Caco-2 (cell line): ENCODE measurements at places on chromosomes 3 and 15. TPM values are rescaled to one million over a fixed set of nuclear protein-coding genes. Genes with fewer than 3 reads are reported as not detected.

- no peaks in the 10 kb centered on the region for H3K36me3 ChIP-seq
- no peaks in the 10 kb centered on the region for H3K27me3 ChIP-seq
- H3K27ac ChIP-seq, result no peak overlapping the region
- DNase-seq, result no peak
Observed at GRCh38 chr3:102238362-102238761, 196.5 kb upstream of the ZPLD1 start.

AGBL1 gene
- total RNA-seq, result not detected in 2 replicates

SAMD7 gene
- not detected in 2 replicates for total RNA-seq

DNA sequence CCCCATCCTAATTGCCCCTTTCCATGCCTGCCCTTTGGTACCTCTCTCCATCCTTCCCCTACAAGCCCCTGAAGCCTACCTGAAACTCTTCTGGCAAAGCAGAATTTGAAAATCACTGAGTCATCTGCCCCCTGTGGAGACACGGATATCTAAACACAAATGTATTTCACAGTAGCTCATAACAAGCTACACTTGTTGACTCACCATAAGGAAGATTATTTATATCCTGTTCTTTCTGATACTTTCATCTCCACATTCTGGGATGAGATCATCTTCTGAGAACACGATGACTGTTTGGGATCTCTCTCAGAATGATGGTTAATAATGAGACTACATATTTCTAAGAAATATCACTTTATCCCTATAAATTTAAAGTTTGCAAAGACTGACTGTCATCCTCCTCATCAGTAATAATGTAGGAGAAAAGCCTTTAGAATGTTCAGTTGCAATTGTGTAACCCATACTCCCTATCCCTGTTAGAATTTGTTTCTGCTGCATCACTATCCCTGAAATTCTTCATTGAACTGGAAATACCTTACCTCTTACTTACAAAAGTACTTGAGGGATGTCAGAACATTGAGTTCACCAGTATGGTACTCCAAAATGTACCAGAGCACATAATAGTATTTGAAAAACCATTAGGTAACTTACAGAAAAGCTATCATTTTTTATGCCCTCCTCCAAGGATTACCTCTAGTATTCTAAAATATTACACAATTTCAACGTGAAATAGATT, 116.1 kb upstream of the IL12A start:
- no peaks in the 10 kb centered on the region for H3K4me1 ChIP-seq
- no peak overlapping the region for H3K4me3 ChIP-seq
- DNase-seq, result no peak
- H3K27ac ChIP-seq, result no peak overlapping the region

DNA sequence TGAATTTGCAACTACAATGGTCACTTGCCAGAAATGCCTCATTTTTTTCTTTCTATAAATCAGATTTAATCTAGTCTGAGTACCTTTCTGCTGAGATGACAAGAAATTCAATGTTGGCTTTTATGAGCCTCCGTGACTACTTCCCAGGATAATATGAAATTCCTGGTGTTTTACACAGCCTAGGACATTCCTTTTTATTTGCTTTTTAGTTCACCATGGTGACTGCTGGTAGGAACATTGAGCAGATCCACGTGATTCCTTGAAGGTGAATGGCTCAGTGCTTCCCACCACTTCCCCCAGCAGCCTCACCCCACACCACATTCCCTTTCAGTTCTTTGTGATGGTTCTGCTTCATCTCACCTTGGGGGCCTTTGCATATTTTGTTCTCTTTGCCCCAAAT, 4.3 kb upstream of the NPTN start:
- no peak overlapping the region for H3K4me3 ChIP-seq
- H3K4me1 ChIP-seq, result peaks cover 10% of the 10 kb centered on the region
- H3K36me3 ChIP-seq, result no peaks in the 10 kb centered on the region

ISLR gene
- not detected in 2 replicates for total RNA-seq

DNA sequence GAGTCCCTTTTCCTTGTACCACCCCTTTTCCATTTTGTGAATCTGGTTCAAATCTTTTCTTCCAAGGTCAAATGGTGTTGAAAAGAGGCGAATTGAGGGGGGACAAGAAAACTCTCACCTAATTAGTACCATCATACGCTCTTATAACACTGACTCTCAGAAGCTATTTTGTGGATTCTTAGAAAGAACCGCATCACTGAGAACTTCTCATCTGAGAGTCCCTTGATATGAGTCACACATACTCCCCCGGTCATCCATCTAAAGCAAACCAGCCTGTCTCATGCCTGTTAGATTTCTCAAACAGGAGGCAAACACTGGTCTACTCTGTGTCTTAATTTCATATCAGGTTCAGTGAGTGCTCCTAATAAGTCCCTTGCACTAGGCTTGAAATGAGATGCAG, 76.5 kb upstream of the SPRED1 start:
- H3K4me1 ChIP-seq, result no peaks in the 10 kb centered on the region
- H3K4me3 ChIP-seq, result no peak overlapping the region
- DNase-seq, result no peak
- no peak overlapping the region for H3K27ac ChIP-seq
- no peaks in the 10 kb centered on the region for H3K27me3 ChIP-seq
- H3K36me3 ChIP-seq, result no peaks in the 10 kb centered on the region; the same call in 1 of the 2 replicates

DNA sequence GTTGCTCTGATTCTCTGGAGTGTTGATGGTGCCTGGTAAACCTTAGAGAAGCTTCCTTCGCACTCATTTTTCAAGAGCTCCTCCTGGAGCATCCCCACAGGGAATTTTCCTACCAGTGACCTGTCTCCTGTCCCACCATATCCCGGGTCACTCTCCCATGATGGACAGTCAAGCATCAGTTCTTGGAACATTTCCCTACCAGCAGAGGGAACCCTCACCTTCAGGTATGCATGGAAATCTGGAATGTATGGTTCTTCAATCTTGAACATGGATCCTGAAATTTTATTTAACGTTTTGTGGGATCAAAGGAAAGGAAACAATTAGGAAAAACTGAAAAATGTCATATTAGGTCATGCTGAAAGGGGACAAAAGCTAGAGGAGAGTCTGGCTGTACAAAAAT, 153.8 kb downstream of the SPATA16 start:
- H3K27ac ChIP-seq, result no peak overlapping the region
- H3K4me3 ChIP-seq, result no peak overlapping the region
- peak; percentile 46 for DNase-seq
- H3K36me3 ChIP-seq, result no peaks in the 10 kb centered on the region
- no peaks in the 10 kb centered on the region for H3K4me1 ChIP-seq
- H3K27me3 ChIP-seq, result no peaks in the 10 kb centered on the region

DNA sequence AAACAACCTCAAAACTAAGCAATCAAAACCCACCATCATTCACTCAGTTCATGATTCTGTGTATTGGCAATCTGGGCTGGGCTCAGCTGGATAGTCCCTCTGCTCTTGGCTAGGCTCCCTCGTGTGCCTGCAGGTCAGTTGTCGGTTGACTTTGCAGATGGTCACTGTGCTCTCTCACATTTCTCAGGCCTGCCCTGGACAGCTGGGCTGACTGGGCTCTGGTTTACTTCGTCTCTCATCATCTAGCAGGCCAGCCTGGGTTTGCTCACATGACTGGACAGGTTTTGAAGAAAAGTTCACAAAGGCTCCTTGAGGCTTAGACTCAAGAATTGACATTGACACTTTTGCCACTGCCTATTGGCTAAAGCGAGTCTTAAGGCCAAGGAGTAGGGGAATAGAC, 105.0 kb upstream of the CTNNB1 start:
- H3K36me3 ChIP-seq, result no peaks in the 10 kb centered on the region
- DNase-seq, result no peak
- no peaks in the 10 kb centered on the region for H3K4me1 ChIP-seq
- H3K27ac ChIP-seq, result no peak overlapping the region

DLL4 gene
- total RNA-seq, result 3.4 TPM in 2 replicates

PLAAT1 gene
- 0.51 and 1.5 TPM in 2 replicates for total RNA-seq

TMEM266 gene
- 0.27 and 0.28 TPM in 2 replicates for total RNA-seq

PIGBOS1 gene
- total RNA-seq, result 10.9 and 11.7 TPM in 2 replicates

PLA2G4F gene
- total RNA-seq, result 2.5 and 2.9 TPM in 2 replicates

- H3K27ac ChIP-seq, result no peak overlapping the region
- DNase-seq, result peak; percentile 50
- no peaks in the 10 kb centered on the region for H3K36me3 ChIP-seq
- H3K4me3 ChIP-seq, result no peak overlapping the region
Observed at GRCh38 chr3:113035387-113035982, 44.7 kb downstream of the GTPBP8 start.

GRCh38 chr3:48568476-48568875, 4.9 kb upstream of the UCN2 start:
- no peaks in the 10 kb centered on the region for H3K36me3 ChIP-seq
- H3K4me3 ChIP-seq, result no peak overlapping the region
- no peaks in the 10 kb centered on the region for H3K27me3 ChIP-seq

FETUB gene
- total RNA-seq, result 0.30 TPM in 1 of 2 replicates, not detected in the other

DNA sequence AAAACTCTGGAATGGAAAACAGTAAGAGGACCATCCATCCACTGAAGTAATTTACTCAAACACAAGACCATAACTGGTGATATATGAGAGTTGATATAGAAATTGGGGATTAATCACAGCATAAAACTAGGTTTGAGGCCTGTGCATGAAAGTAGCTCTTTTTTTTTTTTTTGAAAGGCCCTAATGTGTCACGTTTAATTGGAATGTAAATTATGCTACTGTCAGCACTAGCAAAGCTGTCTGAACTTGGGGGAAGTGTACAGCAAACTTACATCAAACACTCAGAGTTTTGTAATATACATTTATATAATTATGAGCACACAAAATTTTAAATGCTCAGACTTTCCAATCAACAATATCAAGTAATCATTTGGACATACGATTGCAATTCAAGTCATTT, 154.1 kb downstream of the GREM1 start:
- peaks cover 2% of the 10 kb centered on the region; the same call in 1 of the 2 replicates for H3K4me1 ChIP-seq
- no peak overlapping the region for H3K27ac ChIP-seq
- H3K4me3 ChIP-seq, result no peak overlapping the region

DNA sequence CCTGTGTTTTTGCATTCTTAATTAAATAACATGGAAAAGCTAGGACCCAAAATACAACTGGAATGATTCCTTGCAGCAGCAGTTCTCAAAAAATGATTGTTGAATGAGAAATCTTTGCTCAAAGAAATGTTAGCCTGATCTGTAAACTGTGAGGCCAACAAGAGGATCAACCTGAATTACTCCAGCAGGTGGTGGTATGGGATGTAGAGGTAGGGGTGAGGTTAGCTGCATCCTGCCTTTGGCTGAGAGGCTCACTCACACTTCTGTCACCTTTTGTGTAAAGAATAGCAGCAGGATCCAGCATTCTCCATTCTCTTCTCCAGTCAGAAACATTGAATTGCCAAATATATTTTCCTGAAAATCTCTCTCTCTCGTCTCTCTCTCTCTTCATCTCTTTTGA, 26.5 kb upstream of the FAM98B start:
- no peak overlapping the region for H3K27ac ChIP-seq
- peaks cover 34% of the 10 kb centered on the region for H3K4me1 ChIP-seq
- H3K4me3 ChIP-seq, result no peak overlapping the region
- no peak for DNase-seq
- no peaks in the 10 kb centered on the region for H3K36me3 ChIP-seq

GRCh38 chr3:12793701-12794100, 2.8 kb upstream of the CAND2 start:
- no peak overlapping the region for H3K27ac ChIP-seq
- no peak for DNase-seq
- H3K4me3 ChIP-seq, result no peak overlapping the region
- no peaks in the 10 kb centered on the region for H3K4me1 ChIP-seq
- H3K36me3 ChIP-seq, result no peaks in the 10 kb centered on the region

GRCh38 chr15:75114796-75115195, 86.9 kb upstream of the C15orf39 start:
- H3K36me3 ChIP-seq, result no peaks in the 10 kb centered on the region
- H3K4me3 ChIP-seq, result no peak overlapping the region
- peak overlapping the region; percentile 63 for H3K27ac ChIP-seq
- DNase-seq, result no peak
- H3K4me1 ChIP-seq, result peaks cover 10% of the 10 kb centered on the region; the same call in 1 of the 2 replicates

DNA sequence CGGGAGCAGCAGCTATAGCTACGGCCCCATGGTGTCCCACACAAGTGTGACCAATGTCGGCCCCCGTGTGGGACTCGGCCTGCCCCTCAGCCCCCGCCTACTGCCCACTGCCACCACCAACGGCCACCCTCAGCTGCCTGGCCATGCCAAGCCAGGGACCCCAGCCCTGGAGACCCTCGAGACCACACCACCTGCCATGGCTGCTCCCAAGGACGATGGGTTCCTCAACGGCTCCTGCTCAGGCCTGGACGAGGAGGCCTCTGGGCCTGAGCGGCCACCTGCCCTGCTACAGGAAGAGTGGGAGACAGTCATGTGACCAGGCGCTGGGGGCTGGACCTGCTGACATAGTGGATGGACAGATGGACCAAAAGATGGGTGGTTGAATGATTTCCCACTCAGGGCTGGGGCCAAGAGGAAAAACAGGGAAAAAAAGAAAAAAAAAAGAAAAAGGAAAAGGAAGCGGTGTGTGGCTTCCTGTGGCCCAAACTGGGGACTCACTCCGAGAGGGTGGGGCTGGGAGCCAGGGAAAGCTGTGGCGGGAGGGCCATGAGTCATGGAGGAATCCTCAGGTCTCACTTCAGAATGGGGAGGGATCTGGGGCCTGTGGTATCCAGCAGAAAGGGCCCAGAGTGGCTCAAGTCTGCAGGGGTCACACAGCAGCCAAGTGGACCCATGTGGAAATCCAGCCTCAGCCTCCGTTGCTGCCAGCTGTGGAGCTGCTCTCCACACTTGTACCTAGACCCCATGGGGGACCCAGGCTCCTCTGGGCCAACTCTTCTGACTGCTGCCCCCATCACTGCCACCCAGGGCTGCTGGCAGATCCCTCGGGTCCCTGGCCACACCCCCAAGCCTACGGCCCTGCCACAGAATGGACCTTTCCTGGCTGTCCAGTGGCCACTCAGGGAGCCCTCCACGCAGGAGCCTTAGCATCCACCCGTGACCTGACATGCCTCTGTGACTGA, 26.1 kb downstream of the PTH1R start:
- no peaks in the 10 kb centered on the region for H3K4me1 ChIP-seq
- H3K4me3 ChIP-seq, result no peak overlapping the region
- no peaks in the 10 kb centered on the region for H3K27me3 ChIP-seq

DNA sequence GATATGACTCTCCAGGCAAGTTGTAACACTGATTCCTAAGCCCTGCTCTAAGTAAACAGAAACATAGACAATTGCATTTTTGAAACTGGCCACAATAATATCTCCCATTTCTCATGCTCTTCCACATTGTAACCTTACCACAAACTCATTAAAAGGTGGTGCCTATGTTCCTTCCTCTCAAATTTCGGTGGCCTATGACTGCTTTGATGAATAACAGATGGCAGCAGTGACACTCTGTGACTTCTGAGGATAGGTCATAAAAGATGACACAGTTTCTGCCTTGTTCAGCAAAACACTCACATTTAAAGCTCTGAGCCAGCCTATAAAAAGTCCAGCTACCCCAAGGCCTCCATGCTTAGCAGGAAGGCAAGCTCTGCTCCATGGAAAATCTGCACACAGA, 195.2 kb downstream of the EFHB start:
- peaks cover 25% of the 10 kb centered on the region for H3K4me1 ChIP-seq
- H3K4me3 ChIP-seq, result no peak overlapping the region
- no peaks in the 10 kb centered on the region for H3K36me3 ChIP-seq
- DNase-seq, result no peak
